ENCODE measurements at places on chromosomes 1 and 21. TPM values are rescaled to one million over a fixed set of nuclear protein-coding genes. Genes with fewer than 3 reads are reported as not detected.

- H3K27ac ChIP-seq = no peak overlapping the region
- no peaks in the 10 kb centered on the region for H3K27me3 ChIP-seq
- H3K36me3 ChIP-seq = no peaks in the 10 kb centered on the region
- DNase-seq = peak; percentile 62
These were observed 6.3 kb downstream of the TMEM234 start for GRCh38 chr1:32215629-32216480.

GRCh38 chr1:2091611-2092604 is 41.7 kb downstream of the PRKCZ start:
- H3K4me1 ChIP-seq = no peaks in the 10 kb centered on the region
- no peak overlapping the region for H3K4me3 ChIP-seq

- no peaks in the 10 kb centered on the region for H3K4me1 ChIP-seq
- H3K4me3 ChIP-seq = no peak overlapping the region
- no peaks in the 10 kb centered on the region for H3K36me3 ChIP-seq
These were observed 64.9 kb upstream of the BARHL2 start for GRCh38 chr1:90782046-90782445.

DNA sequence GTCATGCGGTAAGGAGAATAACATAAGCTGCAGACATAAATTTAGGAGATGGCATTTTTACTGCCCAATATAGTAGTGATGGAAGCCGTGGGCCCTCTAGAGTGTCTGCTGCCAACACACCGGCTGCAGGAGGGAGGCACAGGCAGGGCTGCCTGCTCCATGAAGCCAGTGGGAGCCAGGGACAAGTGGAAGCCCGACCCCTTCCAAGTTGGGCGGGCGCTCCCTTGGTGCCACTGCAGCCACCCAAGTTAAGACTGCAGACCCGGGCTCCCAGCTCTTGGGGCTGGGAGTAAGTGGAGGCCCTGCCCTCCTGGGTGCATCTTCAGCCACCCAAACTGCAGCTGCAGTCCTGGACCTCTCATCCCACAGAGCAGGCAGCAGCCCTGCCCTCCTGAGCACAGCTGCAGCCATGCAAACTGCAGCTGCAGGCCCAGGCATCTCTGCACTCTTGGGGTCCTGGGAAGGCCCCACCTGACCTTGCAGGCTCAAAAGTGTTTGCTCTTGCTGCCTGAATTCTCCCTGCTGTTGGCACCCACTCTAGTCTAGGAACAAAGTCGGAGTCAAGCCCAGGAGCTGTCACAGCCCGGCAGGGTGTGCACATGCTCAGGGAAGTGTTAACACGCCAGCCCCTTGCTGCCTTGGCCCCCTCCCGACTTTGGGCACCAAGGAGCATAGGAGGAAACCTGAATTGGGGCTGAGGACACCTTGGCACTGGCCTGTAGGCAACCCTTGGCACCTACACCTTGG is 437.2 kb upstream of the PRMT6 start:
- no peak overlapping the region for H3K27ac ChIP-seq
- no peak overlapping the region for H3K4me3 ChIP-seq
- no peak for DNase-seq
- no peaks in the 10 kb centered on the region for H3K27me3 ChIP-seq
- H3K4me1 ChIP-seq = no peaks in the 10 kb centered on the region
- no peaks in the 10 kb centered on the region for H3K36me3 ChIP-seq

- H3K4me1 ChIP-seq = peaks cover 11% of the 10 kb centered on the region
- no peak overlapping the region for H3K4me3 ChIP-seq
- no peak for DNase-seq
- H3K27ac ChIP-seq = no peak overlapping the region
These were observed 108.9 kb downstream of the CDC7 start for GRCh38 chr1:91609551-91609950.

GRCh38 chr1:111225091-111225490 is 2.4 kb upstream of the CHI3L2 start:
- H3K27me3 ChIP-seq = no peaks in the 10 kb centered on the region
- H3K4me1 ChIP-seq = peaks cover 4% of the 10 kb centered on the region
- DNase-seq = no peak
- no peak overlapping the region for H3K4me3 ChIP-seq

GRCh38 chr1:204366759-204367158 is 7.0 kb upstream of the PLEKHA6 start:
- no peak for DNase-seq
- no peak overlapping the region for H3K27ac ChIP-seq

DNA sequence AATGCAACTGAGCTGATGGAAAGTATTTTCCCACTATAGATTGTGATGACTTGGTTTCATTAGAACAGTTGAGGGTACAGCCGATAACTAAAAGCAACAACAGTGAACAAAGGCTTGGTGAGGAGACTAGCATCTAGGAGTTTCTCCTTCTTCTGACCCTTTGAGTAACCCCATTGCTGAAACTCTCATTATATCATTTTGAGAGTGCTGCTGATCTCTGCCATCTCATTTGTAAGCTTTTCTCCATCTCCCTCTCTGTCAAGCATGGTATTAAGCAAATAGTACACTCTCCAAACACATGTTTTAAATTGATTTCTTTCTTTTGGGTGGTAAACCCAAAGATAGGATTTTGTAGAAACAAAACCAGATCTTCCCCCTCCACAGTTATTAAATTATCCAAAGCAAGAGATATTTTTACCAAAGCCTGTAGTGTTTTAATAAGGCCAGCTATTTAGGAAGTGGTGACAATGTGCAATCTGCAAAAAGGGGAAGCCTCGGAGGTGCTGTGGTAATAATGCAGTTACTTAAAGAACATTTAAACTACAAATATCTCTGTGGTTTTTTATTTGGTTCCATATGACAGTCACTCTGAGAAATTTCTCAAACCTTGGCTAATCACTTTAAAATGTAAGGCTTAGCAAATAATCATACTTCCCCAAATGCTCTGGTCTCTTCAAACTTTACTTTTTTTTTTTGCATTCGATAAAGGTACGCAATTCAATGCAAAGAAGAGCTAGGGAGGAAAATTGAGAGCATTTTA is 287.5 kb downstream of the HLX start:
- no peaks in the 10 kb centered on the region for H3K36me3 ChIP-seq
- H3K27me3 ChIP-seq = no peaks in the 10 kb centered on the region
- no peak for DNase-seq
- no peak overlapping the region for H3K27ac ChIP-seq
- no peaks in the 10 kb centered on the region for H3K4me1 ChIP-seq
- H3K4me3 ChIP-seq = no peak overlapping the region

- no peak for DNase-seq
- no peaks in the 10 kb centered on the region for H3K36me3 ChIP-seq
- H3K27me3 ChIP-seq = no peaks in the 10 kb centered on the region
These were observed 13.0 kb downstream of the BATF3 start for GRCh38 chr1:212686591-212686990.

DNA sequence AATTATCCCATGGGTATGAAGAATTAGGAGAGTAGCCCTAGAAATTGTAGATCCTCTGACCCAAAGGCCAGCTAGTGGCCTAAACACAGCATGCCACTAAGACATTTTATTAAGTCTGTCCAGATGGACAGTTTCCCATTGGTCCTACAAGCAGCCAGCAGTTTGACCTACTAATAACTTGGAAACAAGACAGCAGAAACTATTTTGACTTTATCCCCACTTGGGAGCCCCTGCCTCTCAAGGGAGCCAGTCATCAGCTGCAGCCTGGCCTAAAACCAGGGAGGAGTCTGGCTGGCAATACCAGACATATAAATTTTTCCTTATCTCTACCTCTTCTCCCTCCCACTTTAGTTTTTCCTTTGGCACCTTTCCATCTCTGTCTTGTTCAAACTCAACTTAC is 222.6 kb upstream of the KCTD3 start:
- no peaks in the 10 kb centered on the region for H3K4me1 ChIP-seq
- no peak for DNase-seq
- H3K27ac ChIP-seq = no peak overlapping the region
- no peak overlapping the region for H3K4me3 ChIP-seq
- H3K36me3 ChIP-seq = no peaks in the 10 kb centered on the region

DNA sequence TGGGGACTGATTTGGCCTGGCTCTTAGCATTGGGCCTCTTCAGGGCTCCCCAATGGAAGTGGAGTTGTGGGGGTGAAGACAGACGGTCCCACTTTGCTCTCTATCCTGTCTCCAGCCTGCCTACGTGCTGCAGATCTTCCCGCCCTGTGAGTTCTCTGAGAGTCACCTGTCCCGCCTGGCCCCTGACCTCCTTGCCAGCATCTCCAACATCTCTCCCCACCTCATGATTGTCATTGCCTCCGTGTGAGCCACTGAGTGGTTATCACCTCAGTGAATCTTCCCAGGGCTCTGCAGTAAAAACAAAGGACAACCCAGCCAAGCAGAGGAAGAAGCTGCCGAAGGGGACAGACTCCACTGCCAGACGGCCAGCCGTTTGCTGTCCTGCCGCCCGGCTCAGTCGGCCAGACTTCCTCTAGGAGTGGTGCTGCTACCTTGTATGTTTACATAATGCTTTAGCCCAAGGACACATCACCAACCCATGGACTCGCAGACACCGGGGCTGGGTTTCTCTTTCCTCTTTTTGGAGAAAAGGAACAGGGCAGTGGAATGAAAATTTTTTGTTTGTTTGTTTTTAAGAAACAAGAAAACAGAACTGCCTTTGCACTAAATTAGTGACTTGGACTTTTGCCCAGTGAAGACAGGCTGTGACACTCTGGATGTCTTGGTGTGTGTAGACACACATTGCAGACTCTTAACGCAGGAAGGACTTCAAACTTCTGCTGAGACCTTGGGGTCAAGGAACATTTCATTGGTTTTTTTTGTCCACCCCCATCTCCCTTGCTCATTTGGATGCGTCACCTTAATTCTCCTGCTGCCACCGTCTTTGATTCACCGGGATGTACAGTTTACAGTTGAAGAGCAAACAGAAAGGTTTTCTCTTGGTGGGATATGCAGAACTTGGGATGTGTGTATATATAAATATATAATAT is 36.5 kb downstream of the ZBTB17 start:
- peaks cover 9% of the 10 kb centered on the region for H3K4me1 ChIP-seq
- DNase-seq = peak; percentile 48
- H3K4me3 ChIP-seq = no peak overlapping the region

- H3K27ac ChIP-seq = no peak overlapping the region
- no peaks in the 10 kb centered on the region for H3K4me1 ChIP-seq
- DNase-seq = no peak
- H3K36me3 ChIP-seq = no peaks in the 10 kb centered on the region
- no peak overlapping the region for H3K4me3 ChIP-seq
These were observed 151.7 kb downstream of the SEC16B start for GRCh38 chr1:177817937-177818875.

DNA sequence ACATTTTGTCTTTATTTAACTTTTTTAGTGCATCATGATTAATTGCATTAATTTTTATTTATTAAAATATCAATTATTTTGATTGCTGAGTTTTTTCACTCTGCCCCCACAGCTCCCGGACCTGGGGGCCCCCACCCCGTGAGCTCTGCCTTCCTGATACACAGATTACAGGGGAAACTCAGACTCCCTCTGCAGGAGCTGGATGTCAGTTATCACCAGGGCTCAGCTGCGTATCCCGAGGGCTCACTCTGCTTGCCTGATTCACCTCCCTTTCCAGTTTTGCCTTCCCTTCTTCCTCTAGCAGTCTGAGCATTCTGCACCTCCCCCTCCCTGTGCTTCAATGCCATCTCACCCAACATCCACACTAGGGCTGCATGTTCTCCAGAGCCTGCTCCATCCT is 98.2 kb downstream of the ATP1A1 start:
- H3K27ac ChIP-seq = no peak overlapping the region
- no peaks in the 10 kb centered on the region for H3K4me1 ChIP-seq
- no peaks in the 10 kb centered on the region for H3K27me3 ChIP-seq
- no peaks in the 10 kb centered on the region for H3K36me3 ChIP-seq
- DNase-seq = no peak
- no peak overlapping the region for H3K4me3 ChIP-seq

DNA sequence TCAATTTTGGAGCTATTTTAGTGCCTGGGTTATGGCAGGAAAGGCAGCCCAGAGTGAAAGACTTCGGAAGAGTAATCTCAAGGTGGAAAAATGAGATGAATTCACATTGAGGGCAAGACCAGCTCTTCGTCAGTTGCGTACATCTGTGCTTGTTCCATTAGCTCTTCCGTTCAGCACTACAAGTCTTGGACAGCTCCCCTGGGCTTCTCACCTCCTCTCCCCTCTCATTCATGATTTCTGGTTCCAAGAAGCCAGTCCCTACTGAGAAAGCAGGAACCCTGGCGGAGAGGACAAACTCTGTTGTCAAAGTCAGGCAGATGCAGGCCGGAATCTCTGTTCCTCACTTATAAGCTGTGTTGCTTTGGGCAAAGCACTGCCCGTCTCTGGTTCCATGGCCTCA is 76.5 kb downstream of the ACTL8 start:
- no peak for DNase-seq
- no peak overlapping the region for H3K27ac ChIP-seq
- no peaks in the 10 kb centered on the region for H3K36me3 ChIP-seq
- H3K4me3 ChIP-seq = no peak overlapping the region
- no peaks in the 10 kb centered on the region for H3K27me3 ChIP-seq

- no peaks in the 10 kb centered on the region for H3K27me3 ChIP-seq
- DNase-seq = peak; percentile 29
- no peaks in the 10 kb centered on the region for H3K36me3 ChIP-seq
- peak overlapping the region; percentile 33 for H3K27ac ChIP-seq
These were observed 275.5 kb upstream of the RUNX1 start for GRCh38 chr21:35324372-35325220.

- no peak for DNase-seq
- no peak overlapping the region for H3K4me3 ChIP-seq
- no peaks in the 10 kb centered on the region for H3K4me1 ChIP-seq
These were observed 267.7 kb downstream of the ZNF648 start for GRCh38 chr1:181793831-181794230.

DNA sequence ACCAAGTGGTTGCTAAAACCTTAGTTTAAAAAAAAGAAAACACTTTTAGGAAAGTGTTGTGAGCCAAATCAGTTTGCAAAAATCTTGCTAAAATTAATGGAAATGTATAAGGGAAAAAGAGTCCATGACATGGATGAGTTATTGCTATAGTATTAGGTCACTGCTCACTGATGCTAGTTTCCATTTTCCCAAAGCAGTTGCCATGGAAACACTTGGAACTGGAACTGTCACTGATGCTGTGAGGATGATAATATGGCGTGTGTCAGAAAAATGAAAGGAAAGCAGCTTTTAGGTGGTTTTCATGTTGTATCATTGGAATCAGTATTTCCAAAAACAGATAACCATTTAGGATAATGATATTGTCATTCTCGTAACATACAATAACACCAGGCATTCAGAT is 104.4 kb downstream of the PHTF1 start:
- no peaks in the 10 kb centered on the region for H3K4me1 ChIP-seq
- no peak overlapping the region for H3K4me3 ChIP-seq

GRCh38 chr1:188958461-188959115 is 1519.1 kb downstream of the BRINP3 start:
- no peaks in the 10 kb centered on the region for H3K4me1 ChIP-seq
- no peaks in the 10 kb centered on the region for H3K27me3 ChIP-seq
- H3K36me3 ChIP-seq = no peaks in the 10 kb centered on the region

- no peak overlapping the region for H3K4me3 ChIP-seq
These were observed 83.9 kb downstream of the DTL start for GRCh38 chr1:212119397-212119837.

GRCh38 chr1:115710859-115711624 is 57.5 kb downstream of the CASQ2 start:
- no peak overlapping the region for H3K27ac ChIP-seq
- no peak overlapping the region for H3K4me3 ChIP-seq
- no peaks in the 10 kb centered on the region for H3K27me3 ChIP-seq
- H3K4me1 ChIP-seq = no peaks in the 10 kb centered on the region
- H3K36me3 ChIP-seq = no peaks in the 10 kb centered on the region

The SELP gene
- 0.68 TPM for total RNA-seq

The CD52 gene
- 1.3 TPM for total RNA-seq

The TMIGD3 gene
- total RNA-seq = 3.2 TPM

The ADAMTS1 gene
- 212 TPM for total RNA-seq

The C4BPB gene
- total RNA-seq = 2.5 TPM

The KISS1 gene
- not detected for total RNA-seq

The SCCPDH gene
- total RNA-seq = 26.2 TPM

The OR6Y1 gene
- total RNA-seq = not detected

The HCN3 gene
- 5.3 TPM for total RNA-seq

The ARHGEF10L gene
- total RNA-seq = 23.0 TPM

The FCRL1 gene
- not detected for total RNA-seq

The CHI3L2 gene
- 5.3 TPM for total RNA-seq

The ZNF687 gene
- total RNA-seq = 27.6 TPM

Data from ovary (tissue), 10 donors.